NT2/D1 (cell line): ENCODE measurements at places on chromosomes 7 and 10.

- no peak for DNase-seq
Observed at GRCh38 chr10:123769647-123770046, 103.5 kb downstream of the GPR26 start.

GRCh38 chr7:107499731-107500130 lies 29.9 kb downstream of the GPR22 start:
- DNase-seq = no peak

GRCh38 chr10:124007102-124007772 lies 86.2 kb downstream of the CHST15 start:
- DNase-seq = no peak

GRCh38 chr7:14999331-14999730 lies 96.8 kb upstream of the DGKB start:
- no peak for DNase-seq

DNA sequence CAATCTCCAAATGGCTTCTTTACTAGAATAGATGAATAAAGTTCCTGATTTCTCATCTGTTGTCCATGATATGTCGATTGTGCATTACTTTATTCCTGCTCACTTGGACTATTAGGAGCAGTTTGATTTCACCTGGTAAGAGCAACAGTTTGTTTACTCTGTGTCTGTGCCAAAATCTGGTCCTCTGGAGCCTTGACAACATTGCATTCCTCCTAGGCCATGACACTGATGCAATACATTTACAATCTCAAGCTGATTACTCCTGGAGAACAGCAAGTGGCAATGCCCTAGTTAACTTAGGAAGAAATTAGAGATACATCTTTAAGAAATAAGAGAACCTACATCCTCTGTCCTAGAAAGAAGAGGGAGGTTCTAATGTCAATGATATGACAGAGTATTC lies 71.8 kb downstream of the SGCE start:
- no peak for DNase-seq

DNA sequence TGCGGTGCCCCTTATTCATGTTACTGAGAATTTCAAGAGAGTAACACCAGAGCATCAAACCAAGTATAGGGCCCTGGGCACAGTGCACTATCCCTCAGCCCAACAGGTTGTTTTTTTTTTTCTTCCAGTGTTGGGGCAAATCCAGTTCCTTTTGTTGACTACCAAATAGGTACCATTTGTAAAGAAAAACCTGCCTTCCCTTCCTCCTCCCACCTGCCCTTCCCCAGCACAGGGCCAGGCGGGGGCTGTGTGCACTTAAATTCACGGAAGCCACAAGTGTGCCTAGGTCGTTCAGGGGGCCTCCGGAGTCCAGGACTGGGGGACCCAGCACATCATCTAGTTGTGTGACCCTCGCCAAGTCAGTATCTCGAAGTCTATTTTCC lies 595 bp upstream of the SFXN4 start:
- DNase-seq = no peak

- DNase-seq = no peak
Observed at GRCh38 chr10:30048768-30049517, 10.4 kb downstream of the JCAD start.

DNA sequence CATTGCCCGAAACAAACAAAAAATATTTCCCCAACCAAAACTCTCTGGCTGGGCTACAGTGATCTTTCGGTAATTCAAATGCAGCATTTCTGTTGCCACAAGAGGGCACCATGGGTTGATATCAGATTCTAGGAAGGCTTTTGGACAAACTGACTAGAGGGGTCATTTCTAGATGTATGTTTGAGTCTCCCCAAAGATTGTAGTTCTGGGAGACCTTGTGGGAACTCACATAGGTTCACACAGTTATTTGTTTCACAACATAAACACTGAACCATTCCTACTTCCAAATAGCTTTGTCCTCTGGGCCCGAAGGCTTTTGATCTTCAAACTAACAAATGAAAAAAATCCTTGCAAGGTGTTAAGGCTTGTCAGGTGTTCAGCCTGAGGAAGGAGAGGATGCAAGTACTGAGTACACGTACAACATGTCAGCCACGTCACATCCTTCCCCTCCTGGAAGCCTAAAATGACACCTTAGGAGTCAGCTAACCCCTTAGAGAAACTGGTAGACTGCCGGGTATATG lies 37.0 kb upstream of the IL15RA start:
- peak; percentile 0 for DNase-seq

- no peak for DNase-seq
Observed at GRCh38 chr10:122252805-122253204, 18.3 kb upstream of the BTBD16 start.

DNA sequence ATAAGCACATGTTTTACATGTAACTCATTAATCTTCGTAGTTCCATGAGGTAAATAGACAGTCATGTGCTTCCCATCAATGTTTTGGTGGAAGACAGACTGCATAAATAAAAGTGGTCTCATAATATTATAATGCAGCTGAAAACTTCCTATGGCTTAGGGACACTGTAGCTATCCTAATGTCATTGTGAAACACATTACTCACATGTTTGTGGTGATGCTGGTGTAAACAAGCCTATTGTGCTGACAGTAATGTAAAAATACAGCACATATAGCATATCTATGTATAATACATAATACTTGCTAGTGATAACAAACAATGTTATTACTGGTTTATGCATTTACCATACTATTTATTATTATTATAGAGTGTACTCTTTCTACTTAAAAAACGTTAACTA lies 37.2 kb upstream of the PLXDC2 start:
- no peak for DNase-seq

DNA sequence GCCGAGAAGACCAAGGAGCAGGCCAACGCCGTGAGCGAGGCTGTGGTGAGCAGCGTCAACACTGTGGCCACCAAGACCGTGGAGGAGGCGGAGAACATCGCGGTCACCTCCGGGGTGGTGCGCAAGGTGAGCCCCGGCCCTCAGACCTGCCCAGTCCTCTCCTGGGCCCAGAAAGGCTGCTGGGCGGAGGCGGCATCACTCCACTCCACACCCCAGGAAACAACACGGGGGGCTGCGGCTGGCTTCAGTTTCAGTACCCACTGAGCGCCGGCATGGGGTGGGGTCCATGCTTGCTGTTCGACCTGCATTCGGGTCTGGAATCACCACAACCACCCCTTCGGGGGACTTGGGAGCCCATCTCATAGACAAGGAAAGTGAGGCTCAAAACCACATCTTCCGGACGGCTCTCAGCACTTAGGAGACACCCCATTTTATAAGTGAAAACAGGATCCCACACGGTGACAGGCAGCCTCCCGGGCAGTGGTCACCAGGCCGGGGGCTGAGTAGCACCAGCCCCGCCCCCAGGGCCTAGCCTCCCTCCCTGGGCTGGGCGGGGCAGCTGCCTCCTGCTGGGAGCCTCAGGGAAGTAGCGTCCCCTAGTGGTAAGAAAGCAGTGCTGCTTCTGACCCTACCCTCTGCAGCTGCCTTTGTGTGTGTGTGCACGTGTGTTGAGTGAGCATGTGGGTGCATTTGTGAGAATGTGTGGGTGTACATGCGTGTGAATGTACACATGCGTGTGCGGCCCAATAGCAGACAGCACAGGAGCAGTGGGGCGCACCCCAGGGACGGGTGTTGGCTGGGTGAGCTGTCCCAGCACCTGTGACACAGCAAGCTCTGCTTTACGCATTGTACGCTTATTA lies 1.8 kb downstream of the SNCG start:
- DNase-seq = no peak

- DNase-seq = no peak
Observed at GRCh38 chr10:125123476-125124114, 36.8 kb downstream of the CTBP2 start.

DNA sequence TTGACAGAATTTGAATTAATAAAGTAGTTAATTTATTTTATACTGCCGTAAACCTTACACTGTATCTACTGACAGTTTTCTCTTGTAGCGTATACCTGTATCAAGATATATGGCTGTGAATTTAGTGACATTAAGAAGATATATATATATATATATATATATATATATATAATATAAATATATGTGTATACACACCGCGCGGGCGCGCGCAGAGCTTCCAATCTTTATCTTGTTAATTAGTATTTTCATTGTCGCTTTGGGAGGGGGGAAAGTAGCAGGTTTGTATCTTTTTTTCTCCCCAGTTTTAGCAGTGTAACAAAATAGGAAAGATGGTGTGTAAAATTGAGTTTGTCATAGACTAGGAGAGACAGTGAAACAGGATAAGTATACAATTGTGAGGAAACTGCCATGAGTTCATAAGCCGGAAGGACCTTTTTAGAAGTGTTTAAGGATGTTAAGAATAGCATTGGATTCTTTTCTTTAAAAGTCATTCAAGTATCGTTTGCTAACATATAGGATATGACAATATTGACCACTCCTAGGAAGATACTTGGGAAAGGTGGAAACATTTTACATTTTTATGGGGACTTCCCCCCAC lies 2.0 kb downstream of the PLEKHA1 start:
- no peak for DNase-seq

- DNase-seq = no peak
Observed at GRCh38 chr7:159007996-159008389, 136.7 kb downstream of the VIPR2 start.

DNA sequence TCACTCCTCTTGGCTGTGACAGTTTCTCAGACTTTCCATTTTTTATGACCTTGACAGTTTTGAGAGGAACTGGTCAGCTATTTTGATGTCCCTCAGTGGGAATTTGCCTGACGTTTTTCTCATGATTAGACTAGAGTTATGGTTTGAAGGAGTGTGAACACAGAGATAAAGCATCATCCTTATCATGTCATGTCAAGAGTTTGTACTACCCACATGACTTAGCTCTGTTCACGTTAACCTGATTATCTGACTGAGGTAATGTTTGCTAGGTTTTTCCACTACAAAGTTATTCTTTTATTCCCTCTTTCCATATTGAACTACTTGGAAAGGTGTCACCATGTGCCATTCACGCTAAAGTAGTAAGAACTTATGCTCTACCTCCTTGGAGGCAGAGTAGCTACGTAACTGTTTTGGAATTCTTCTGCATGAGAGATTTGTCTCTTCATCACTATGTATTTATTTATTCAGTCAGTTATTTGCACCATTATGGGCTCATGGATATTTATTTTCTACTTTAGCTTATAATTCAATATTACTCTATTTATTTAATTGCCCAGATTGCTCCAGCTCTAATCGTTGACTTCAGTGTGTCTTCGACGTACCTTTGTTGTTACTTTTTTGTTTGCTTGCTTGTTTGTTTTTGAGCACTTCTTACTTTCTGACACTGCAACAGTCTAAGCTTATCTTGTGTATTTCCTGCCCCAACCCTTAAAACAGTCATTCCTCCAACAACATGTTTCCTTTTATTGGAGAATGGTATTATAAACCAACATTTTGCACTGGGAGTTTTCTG lies 50.4 kb downstream of the CPED1 start:
- no peak for DNase-seq

GRCh38 chr10:123421461-123421860 lies 244.7 kb upstream of the GPR26 start:
- no peak for DNase-seq
